T-helper 17 cell (primary cell): ENCODE measurements at places on chromosomes 12 and 14.

DNA sequence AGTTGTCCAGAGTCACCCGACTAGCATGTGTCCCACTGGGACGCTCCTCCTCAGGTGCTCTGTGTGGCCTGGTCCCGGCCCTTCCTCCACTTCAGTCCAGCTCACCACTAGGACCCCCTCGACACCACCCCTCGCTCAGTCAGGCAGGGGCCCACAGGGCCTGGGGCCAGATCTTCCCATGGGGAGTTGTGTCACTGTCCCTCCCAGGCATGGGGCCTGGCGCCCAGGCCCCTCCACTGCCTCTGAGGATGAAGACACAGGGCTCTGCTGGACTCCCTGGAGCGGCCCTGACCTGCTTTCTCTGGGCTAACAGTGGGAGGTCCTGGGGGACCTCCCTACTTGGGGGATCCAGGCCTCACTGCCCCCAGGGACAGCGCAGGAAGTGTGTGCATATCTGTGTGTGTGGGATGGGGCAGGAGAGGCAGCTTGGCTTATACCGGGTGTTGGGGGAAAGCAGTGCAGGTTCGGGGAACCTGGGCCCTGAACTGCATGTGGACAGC, 43.8 kb downstream of the KRT80 start:
- DNase-seq = no peak

DNA sequence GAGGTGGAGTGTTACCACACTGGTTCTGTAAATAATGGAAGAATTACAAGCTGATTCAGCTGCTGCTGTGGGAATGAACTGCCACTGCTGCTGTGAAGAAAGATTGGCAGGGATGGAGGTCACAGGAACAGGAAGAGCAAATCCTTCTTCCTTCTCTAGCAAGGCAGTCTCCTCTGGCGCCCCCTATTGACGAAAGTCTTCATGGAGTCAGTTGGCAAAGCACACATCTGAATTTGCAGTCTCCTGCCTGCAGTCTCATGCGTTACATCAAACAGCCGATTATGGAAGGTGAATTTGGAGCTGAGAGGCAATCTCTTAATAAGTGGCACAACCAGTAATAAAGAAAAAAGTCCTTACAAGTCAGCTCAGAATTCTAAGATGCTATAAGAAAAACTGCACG, 106.0 kb upstream of the TMTC1 start:
- DNase-seq = no peak

- DNase-seq = no peak
Measured at GRCh38 chr12:82963956-82964355, 277.2 kb downstream of the TMTC2 start.

DNA sequence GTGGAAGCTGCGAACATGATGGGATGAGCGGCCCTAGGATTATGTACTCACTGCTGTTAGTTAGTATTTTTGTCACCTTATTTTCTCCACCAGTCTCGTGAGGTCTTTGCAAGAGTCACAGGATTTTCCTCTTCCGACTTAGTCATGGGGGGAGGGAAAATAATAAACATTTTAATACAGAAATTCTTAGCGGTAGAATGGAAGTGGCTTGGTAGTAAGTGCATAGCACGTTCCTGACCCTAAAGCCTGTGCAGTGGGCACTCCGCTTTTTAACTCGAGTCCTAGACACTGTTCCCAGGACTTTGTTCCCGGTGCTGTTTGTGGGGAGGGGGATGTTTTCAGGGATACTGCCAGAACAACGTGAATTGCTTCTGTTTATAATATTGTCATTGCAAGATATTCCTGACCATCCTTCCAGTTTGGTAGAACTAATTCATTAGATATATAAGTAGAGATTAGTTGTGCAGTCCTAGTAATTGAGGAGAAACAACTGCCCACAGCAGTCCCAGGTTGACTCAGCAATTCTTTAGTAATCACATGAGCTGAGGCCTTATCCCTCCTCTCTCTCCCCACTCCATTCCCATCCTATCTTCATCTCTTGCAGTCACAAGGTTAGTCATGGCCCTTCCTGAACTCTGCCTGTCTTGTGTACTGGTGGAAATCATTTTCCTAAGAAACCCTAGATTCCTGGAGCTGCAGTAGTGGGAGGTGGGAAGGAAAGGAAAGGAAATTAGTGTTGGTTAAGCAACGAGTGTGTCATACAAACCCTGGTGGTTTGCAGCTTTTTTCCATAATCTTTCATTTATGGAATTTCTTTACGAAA, 799 bp downstream of the SLC38A6 start:
- no peak for DNase-seq

DNA sequence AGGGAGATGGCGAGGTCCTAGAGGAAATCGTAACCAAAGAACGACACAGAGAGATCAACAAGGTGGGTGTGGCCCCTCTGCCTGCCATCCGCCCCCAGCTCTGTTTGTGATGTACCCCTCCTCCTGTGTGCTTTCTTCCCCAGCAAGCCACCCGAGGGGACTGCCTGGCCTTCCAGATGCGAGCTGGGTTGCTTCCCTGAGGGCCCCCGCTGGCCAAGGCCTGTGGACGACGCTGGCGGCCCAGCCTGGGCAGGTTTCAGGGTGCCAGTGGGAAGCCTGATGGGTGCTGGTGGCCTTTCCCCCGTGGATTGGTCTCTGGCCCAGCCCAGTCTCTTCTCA, 2.0 kb downstream of the ARL6IP4 start:
- DNase-seq = no peak

GRCh38 chr12:54504550-54504949, 7.0 kb downstream of the NCKAP1L start:
- DNase-seq = no peak

- no peak for DNase-seq
Measured at GRCh38 chr14:100906420-100906819, 2.9 kb upstream of the RTL1 start.

DNA sequence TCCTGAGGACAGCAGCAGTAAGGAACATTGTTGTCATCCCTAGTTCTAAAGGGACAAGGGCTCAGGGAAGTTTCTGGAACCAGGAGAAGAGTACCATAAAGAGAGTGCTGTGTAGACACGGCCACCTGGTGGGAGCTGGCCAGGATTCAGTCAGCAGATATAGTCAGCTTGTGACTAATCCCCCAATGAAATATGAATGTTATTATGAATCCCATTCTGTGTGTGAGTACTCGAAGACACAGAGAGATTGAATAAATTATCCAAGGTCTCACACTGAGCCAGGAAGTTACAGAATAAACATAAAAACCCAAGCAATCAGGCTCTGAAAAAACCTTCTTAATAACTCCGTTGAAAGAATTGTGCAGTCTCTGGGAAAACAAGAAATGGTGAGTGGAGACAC, 1359.5 kb downstream of the AACS start:
- DNase-seq = no peak

GRCh38 chr12:108839018-108839889, 18.1 kb downstream of the SSH1 start:
- no peak for DNase-seq

DNA sequence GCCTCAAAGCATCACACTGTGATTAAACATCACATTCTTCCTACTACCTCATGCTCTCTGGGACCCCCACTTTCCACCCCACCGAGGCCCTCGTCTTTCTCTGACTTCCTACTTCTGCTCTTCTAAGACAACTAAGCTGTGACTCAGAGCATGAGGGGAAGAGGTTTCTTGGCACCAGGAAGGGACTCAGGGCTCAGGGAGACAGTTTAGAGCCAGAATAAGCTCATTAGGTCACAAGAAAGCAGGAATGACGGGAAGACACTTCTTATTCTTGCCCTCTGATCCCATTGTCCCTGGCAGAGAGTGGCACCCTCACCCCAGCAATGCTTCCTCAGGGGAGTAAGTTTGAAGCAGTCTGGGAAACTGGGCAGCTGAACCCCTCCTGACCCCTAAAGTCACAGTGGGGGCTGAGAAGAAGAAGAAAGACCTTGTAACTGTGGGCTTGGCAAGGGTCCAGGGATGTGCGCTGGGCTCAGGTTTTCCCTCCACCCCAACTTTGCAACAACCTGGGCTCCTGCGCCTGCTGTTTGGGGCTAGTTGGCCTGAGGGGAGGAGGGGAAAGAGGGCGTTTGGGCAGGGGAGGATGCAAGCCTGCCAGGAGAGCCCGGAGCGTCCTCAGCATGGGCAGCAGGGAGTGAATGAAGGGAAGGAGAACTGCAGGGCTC, 64.6 kb upstream of the ACTN1 start:
- no peak for DNase-seq

DNA sequence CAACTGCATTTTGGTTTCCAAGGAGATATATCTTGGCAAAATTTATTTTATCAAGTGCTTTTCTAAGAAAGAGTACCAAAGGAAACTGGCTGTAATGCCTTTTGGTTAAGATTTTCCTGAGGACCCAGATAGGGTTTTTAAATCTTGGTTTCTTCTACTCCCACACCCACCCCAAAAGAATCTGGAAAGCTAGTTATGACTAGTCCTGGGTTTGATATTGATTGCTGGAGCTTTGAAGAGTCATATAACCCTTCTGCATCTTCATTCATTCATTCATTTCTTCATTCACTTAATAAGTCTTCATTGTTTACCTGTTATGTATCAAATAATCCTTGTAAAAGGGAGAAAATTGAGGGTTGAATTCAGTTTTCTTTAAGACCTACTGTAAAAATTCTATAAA, 425.2 kb downstream of the PCNX1 start:
- DNase-seq = no peak

DNA sequence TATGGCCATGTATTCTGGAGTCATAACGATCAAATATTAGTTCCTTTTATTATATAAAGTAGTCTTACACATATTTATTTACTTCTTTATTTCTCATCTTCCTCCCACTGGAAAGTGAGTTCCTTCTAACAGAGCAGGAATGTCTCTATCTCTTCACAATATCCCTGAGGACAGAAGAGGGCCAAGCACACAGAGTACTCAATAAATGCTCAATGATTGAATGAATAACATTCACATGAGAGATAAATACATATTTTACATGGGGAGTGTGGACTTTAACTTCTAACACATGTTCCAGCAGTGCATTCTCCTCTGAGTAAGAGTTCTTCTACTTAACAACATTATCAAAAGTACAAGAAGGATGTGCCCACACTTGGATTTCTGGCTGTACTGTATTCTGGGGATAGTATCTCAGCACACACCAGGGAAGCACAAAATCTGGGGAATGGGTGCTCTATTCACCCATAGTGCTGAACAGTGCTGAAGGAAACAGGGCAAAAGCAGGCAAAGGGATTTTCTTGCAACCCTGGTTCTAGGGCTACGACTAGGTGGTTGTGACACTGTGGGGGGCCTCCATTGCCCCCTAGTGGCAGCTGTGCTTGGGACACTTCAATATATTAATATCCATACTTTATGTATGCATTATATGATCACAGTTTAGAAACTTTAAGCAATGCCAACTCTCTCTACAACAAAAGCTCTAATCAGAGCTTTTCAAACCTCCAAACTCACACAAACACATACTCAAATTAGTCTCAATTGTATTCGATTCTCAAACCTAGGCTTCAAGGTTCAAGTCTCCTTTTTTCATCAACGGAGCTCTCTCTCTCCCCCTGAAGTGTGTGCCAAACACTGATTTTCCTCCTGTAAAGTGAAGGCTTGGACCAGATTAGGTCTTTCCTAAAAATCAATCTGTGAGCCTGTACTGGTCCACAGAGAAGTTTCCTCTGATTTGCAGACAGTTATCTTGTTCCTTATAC, 115.5 kb downstream of the SLC2A13 start:
- DNase-seq = peak; percentile 13

DNA sequence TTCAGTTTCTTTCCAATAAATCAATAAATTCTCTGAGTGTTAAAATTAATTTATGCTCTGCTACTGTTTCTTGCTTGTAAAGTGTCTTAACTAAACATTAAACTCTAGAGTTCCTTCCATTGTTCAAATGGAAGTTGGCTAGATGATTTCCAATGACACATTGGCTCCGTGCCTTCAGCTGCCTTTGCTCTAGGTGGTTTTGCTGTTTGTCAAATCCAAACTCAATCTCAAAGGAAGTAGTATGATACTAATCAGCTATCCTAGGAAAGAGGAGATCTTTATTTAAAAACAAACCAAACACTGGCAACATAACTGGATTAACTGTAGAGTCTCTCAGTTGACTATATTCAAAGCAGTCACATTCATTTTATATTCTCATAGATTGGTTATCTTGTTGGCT, 356.4 kb downstream of the FOXG1 start:
- no peak for DNase-seq

GRCh38 chr14:33711811-33712216, 239.1 kb downstream of the EGLN3 start:
- DNase-seq = no peak

GRCh38 chr12:81518638-81519037, 240.5 kb downstream of the PPFIA2 start:
- DNase-seq = no peak

GRCh38 chr12:122858171-122858570, 22.9 kb downstream of the HIP1R start:
- no peak for DNase-seq

DNA sequence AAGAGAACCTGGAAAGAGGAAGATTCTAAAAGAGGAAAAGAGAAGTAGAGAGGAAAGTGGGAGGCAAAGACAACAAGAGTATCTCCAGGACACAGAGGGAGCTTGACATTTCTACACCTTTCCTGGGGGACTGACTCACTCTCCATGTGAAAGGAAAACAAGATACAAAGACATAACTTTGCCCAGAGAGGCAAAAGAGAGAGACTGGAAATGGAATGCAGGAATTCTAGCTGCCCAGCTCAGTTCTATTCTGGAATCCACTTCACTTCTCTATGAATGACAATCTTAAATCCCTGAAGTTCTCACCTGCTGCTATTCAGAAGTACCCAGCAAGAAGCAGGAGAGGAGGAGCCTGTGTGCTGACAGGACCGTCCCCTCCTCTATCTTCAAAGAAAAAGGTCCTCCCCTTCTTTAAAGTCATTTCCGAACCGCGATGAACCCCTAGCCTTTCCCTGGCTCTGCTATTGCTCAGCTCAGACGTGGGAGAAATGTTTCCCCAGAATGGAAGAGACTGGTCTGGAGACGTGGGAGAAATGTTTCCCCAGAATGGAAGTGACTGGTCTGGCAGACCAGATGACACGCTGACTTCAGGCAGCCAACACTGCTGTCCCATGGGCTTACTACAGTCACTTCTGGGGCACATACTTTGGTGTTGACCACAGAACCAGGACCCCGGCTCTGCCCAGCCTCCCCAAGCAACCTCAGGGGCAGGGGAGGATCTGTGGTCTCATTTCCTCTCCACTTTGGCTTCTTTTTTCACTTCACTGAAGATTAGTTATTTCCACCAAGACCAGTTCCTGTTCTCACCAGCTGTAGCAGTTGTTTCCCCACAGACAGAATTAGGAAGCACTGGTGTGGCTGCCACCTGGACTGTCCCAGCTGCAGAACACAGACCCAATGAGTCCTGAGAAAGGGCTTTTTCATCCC, 8.3 kb downstream of the FMNL3 start:
- DNase-seq = no peak
